Stimulated activated CD8-positive, alpha-beta memory T cell treated with anti-CD3 and anti-CD28 coated beads, Interleukin-15, amount 100 ng/mL, for 1 hour (primary cell): ENCODE measurements at places on chromosomes 6 and 20.

GRCh38 chr6:52020945-52021570, 66.4 kb downstream of the PKHD1 start:
- no peak for DNase-seq

GRCh38 chr6:95127261-95127660, 450.1 kb upstream of the MANEA start:
- DNase-seq, result no peak

DNA sequence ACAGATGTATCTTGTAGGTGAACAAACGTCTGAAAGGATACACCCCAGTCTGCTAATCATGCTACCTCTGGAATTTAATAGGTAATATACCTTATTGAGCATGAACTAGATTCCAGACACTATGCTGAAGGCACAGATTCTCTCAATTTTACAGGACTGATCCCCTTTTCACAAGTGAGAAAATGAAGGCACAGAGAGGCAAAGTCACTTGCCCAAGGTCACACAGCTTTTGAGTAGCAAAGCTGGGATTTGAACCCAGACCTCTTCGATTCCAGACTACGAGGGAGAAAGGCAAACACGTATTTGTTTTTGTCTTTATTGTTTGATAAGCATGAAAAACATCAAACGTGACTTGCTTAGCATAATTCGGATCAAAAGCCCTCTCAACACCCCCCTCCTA, 34.4 kb upstream of the PMEPA1 start:
- no peak for DNase-seq

DNA sequence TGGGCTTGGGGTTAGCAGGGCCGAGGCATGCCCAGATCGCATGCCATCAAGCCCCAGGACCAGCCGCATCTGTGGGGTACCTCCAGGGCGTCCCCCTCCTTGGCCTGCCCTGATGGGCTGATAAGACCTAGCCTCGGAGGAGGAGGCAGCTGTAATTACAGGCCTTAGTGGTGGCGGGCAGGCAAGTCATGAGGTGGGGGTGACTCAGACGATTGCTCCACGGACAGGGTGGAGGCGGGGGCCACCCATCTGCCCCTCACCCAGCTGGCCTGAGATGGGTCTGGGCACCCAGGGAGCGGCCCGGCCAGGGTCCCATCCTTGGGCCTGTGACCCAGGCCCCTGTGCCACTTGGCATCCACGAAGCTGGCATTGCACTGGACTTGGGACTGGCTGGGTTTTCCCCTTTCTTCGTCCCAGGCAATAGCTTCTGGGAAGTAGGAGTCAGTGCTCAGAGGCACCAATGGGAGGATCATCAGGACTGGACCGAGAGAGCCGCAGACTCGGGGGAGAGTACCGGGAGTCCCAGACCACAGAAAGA, 57.5 kb downstream of the CEBPB start:
- DNase-seq, result no peak

DNA sequence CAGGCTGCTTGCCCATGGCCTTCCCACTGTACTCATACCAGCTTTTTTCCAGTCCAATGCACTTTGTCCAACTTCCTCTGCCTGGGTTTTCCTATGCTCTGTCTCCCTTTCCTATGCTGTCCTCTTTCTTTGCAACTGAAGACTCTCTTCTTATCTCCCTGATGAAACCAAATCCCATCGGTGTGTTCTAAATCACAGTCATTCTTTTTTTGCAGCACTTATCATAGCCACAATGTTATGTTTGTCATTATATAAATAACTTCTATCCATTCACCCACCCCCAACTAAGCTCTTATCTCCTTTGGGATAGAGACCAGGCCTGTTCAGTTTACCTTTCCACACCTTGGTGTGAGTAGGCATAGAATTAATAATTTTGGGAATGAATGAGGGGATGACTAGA, 121.0 kb downstream of the GPX5 start:
- no peak for DNase-seq

DNA sequence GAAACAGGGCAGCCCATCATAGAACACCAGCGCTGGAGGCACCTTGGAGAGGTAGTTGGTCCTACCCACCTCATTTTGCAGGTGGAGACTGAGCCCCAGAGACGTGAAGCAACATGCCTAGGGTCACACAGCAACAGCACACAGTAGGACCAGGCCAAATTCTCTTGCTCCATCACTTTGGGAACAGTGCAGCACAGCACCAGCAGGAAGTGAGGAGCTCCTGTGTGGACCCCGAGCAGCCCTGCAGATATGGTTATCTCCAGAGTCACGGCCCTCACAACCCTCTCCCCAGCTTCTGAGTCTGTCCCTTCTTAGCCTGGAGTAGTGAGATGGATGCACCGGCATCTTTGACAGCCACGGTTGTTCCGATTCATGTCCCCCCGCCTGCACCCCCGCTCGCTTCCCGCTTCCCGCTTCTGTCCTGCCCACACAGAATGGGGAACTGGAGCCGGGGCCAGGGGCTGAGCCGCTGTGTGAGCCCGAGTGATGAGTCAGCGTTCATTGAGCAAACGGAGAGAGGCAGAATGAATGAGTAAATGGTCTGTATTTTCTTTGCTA, 72.6 kb upstream of the DUSP22 start:
- no peak for DNase-seq

DNA sequence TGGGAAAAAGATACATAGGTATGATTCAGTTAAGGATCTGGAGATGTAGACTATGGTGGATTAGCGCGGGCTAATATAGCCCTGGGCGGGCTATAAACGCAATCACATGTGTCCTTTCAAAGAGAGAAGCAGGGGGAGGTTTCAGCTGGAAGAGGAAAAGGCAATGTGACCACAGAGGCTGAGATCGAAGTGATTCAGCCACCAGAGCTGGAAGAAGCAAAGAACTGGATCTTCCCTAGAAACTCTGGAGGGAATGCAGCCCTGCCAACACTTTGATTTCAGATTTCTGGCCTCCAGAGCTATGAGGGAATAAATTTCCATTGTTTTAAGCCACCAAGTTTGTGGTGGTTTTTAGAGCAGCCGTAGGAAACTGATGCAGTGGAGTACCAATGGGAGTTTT, 81.5 kb upstream of the NHSL1 start:
- no peak for DNase-seq

DNA sequence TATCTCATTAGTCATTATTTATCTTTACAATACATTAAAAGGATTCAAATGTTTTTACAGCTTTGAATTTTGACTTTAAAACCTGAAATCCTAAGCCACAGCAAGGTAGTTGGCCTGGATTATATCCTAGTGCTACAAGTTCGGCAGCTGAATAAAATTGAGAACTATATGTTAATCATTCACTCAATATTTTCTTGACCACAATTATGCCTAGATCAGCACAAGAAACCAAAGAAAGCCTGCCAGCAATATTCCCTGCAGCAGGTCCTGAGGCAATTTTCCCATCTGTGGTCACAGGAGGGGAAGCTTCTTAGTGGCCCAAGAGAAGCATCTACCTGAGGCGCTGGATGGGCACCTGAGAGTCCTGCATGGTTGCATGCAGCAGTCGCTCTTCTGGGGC, 183.5 kb downstream of the GMDS start:
- no peak for DNase-seq

DNA sequence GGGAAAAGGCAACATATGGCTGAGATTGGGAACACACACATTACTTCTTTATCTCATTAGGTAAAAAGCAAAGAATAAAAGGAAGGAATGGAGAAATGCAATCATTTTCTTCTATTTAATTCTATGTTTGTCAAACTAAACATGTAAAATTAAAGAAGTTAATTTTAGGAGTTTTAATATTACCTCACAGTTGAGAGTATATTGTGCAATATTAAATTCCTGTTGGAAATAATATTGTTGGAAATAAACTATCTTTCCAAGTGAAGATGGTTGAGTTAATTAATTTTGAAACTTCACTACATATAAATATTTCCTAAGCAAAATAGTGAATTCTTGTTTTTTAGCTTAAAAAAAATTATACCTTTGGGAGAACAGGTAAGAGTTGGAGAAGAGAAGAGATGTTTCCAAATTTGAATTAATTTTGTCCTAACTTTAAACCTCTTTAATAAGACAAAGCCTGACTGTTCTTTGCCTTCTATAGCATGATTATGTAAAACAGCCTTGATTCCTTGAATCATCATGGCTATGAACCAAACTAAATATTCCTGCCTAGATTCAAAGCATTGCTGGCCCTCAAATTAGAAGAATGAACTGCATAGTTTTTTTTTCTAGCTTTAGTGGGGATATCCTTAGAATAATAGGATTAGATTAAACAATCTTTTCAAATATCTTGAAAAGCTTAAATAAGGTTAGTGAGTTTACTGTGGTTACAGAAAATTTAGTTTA, 1349.1 kb upstream of the ADGRB3 start:
- DNase-seq, result no peak

DNA sequence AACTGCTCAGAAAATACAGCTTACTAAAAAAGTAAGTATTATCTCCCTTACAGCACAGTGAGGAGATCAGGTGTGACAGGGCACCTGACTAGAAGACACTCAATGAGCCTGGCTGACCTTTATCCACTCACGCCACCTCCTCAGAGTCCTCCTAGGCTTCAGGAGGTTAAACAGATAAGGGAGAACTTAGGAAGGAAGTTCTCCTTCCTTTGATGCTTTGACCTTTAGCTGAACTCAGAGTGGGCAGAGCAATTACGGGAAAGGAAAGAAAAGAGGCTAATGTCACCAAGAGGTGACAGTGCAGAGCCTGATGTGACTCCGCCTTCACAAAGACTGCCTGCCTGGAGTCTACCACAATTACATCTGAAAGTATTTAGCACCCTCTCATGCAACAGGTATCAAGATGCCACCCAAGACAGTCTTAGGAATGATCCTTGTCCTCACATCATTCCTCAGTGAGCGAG, 36.7 kb downstream of the MAN1A1 start:
- DNase-seq, result no peak

GRCh38 chr6:116016846-116017545, 43.7 kb downstream of the FRK start:
- no peak for DNase-seq

- no peak for DNase-seq
Observed at GRCh38 chr20:46277602-46278001, 30.7 kb downstream of the CDH22 start.
